Activated gamma-delta T cell (primary cell): ENCODE measurements at places on chromosomes 1 and 21.

- no peak for DNase-seq
Measured at GRCh38 chr1:78619803-78620579, at the start of gene IFI44L. IFI44L (plus strand) TSS chr1:78620448; CDS start chr1:78627916, 7,468 bp downstream.

- no peak for DNase-seq
Measured at GRCh38 chr21:44884097-44884496, 10.6 kb upstream of the PTTG1IP start.

- no peak for DNase-seq
Measured at GRCh38 chr1:168941640-168942039, 164.8 kb upstream of the ATP1B1 start.

DNA sequence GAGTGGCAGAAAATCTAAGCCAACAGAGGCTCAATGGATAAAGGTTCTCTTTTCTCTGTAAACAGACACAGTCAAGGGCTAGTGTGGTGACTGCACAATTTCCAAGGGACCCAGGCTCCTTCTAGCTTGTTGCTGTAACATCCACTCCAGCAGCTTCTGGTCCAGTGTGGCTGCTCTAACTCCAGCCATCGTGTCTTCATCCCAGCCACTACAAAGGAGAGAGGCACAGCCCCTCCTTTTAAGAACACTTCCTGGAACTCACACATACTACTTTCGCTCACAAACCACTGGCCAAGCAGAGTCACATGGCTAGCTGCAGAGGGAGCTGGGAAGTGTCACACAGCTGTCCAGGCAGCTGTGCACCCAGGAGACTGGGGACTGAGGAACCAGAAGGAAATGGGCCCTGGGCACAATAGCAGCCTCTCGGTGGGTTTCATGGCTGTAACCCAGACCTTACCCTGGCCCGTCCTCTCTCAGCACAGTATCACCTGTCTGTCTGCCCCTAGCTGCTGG, 188.6 kb upstream of the VAMP3 start:
- no peak for DNase-seq

GRCh38 chr1:34358636-34359035, 181.9 kb downstream of the C1orf94 start:
- DNase-seq, result no peak

GRCh38 chr1:175888996-175889395, 145.6 kb upstream of the TNR start:
- no peak for DNase-seq

- DNase-seq, result no peak
Measured at GRCh38 chr1:70168283-70168682, 37.1 kb downstream of the LRRC40 start.

- no peak for DNase-seq
Measured at GRCh38 chr1:234396092-234396491, 22.8 kb downstream of the COA6 start.

GRCh38 chr1:59243978-59244377, 52.9 kb upstream of the FGGY start:
- no peak for DNase-seq

- DNase-seq, result no peak
Measured at GRCh38 chr1:163874070-163874469, 552.3 kb downstream of the NUF2 start.

DNA sequence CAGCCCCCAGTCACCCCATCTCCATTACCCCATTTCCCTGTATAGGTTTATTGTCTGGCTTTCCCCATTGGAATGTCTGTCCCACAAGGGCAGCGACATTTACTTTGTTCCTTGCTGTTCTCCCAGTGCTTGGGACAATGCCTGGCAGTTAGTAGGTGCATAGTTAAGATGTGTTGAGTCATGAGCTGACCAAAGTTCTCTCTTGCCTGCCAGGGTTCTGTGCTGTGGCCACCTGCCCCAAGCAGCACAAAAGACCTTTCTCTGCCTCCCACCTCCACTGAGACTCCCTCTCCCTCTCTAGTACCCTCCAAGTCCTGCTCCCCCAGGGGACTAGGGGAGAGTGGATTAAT, 40.0 kb downstream of the TMCO4 start:
- no peak for DNase-seq

- DNase-seq, result no peak
Measured at GRCh38 chr1:7427605-7428300, 343.3 kb upstream of the VAMP3 start.

- DNase-seq, result no peak
Measured at GRCh38 chr1:174875306-174875705, 124.4 kb upstream of the CACYBP start.

GRCh38 chr1:53349968-53350852, 22.3 kb upstream of the LRP8 start:
- DNase-seq, result no peak

DNA sequence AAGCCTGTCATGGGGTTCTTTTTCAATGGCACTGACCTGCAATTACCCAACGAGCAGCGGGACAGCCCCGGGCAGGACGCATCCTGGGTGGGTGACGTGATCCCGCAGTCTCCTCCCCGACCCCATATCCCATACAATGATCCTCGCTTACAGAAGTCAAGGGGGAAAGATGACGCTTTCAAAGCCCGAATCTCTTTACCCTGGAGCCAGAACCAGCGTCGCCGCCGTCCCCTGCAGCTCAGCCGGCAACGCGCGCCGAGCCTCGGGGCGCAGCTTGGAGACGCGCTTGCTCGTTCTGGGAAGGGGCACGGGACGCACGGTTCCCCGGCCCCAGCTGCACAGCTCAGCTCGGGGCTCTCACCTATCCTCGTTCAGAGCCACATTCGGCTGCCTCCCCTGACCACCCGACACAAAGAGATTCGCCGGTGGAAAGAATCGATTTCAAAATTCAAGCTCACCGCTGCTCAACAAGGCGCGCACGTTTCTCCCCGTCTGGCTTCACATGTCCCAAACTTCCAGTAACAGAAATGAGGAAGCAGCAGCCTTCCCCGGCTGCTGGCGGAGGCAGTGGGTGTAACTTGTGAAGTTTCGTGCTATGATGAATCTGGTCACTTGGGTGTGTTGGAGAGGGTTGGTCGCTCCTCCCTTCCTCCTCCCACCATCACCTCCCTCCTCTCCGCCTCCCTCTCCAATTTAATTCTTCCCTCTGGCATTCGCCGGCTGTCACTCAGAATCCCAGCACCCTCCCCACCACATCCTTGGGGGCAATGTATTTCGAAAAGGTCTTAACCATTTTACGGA, at the start of gene TIAM1:
TIAM1 (minus strand) TSS at position 582 of the 801 bp plus-strand sequence. CDS start 77,289 bp downstream, outside the sequence.
- DNase-seq, result no peak

GRCh38 chr21:31781737-31782136, 49.8 kb upstream of the SCAF4 start:
- no peak for DNase-seq

DNA sequence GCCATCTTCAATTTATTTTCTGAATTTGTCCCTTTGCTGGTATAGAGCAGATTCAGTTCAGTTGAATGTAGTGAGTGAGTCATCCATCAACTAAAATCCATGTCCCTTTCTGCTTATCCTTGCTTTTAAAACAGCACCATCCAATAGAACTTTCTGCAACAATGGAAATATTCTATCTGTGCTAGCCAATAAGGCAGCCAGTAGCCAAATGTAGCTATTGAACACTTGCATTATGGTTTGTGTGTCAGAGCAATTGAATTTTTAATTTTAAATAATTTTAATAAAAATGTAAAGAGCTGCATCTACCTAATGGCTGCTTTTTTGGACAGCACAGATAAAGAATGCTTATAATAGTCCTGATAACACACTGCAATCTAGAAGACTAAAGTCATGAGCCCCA, at the start of gene GJA9:
GJA9 (minus strand) TSS at position 101 of the 400 bp plus-strand sequence. CDS start 5,489 bp downstream, outside the sequence.
- no peak for DNase-seq

DNA sequence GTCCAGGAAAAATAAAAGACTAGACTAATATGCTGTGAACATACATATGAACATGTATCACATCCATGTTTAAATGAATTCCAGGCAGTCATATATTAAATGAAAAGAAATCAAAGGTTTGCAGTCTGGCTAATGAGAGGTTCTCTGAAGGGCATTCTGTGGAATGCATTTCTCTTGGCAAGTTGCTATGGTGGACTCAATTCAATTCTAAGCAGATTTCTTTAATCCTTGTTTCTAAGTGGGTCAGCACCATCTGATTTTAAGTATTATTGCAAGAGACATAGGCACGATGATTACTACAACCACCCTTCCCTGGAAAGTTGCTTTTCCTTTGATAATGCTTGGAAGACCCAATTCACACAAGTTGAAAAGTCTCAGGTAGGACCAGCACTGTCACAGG, 23.9 kb upstream of the ABCA4 start:
- DNase-seq, result no peak

DNA sequence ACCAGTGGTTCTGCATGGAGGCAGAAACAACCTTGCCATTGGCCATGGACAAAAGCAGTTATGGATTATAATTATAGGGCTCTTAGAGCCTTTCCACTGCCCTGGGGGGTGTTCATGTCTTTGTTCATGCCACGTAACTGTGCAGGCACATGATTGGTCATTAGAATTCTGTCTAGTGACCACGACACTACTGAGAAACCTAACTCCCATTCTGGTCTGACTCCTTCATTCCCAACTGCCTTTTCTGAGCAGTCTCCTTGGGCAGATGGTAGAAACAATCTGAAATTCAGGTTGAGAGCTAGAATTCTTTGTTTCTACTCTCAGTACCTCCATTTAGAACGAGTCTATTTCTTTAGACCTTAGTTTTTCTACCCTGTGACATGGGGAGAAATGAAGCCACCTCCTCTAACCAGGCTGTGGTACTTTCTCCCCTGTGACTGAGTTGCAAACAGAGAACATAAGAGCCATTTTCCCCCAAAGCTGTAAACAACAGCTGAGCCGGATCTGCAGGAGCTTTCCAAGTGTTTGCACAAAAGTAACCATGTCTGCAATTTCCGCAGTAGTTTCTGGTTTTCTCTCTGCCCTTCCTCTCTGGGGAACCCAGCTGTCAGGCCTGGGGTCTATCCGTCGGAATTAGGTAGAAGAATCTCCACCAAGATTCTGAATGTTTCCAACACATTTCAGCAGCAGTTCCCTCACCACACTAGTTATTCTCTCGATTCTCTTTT, 37.7 kb upstream of the IPO9 start:
- no peak for DNase-seq

- DNase-seq, result no peak
Measured at GRCh38 chr1:22257290-22258275, 114.7 kb upstream of the WNT4 start.

- no peak for DNase-seq
Measured at GRCh38 chr1:228478326-228478725, 8.9 kb upstream of the RNF187 start.

DNA sequence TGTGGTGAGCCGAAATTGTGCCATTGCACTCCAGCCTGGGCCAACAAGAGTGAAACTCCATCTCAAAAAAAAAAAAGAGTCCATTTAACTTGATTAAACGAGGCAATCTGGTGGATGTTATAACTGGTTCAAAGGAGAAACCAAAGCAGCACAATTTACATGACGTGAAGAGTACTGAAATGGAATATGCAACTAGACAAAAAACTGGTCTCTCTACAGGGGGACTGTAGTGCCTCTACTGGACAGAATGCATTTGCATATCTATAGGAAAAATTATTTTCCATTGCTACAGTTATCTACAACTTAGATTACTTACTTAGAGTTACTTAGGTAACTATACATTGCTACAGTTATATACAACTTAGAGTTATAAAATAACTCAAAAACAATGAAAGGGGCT, 2.7 kb upstream of the CAPN2 start:
- DNase-seq, result no peak
